Umbilical cord (tissue), 2 donors: ENCODE measurements at places on chromosomes 11 and 22. TPM values are rescaled to one million over a fixed set of nuclear protein-coding genes. Genes with fewer than 3 reads are reported as not detected.

The GSC2 gene
- total RNA-seq = not detected

DNA sequence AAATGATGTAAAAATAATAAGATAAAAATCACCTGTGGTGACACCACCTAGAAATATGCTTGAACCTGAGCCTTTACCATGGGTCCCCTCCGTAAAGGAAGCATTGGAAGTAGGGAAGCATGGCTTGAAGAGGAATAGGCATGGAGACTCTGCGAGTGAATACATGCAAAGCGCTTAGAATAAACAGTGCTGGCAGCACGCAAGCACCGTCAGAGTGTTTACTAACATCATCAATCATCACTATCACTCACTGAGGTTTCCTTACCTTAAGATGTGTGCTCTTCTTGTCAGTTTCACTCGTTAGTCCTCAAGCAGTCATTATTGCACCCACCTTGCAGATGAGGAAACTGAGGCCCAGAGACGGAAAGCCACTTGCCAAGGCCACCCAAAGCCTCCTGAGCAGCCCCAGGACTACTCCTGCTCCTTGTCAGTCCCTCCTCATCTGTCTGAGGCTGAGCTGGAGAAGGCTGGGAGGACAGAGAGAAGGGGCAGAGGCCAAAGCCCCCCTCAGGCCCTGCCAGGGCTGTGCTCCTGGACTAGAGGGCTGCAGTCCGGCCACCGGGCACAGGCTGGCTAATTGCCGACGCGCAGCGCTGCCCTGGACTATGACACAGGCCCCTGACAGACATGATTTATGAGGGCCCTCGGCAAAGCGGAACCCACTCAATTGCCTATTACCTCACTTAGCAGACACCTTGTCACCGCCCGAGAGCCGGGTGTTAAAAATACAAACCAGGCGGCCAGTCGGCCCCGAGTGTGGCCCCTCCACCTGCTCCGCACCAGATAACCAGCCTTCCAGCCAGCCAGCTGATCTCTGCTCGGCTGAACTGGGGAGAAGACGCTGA, 168.9 kb downstream of the MN1 start:
- no peak for DNase-seq

The PSMA1 gene
- total RNA-seq = 118 TPM

DNA sequence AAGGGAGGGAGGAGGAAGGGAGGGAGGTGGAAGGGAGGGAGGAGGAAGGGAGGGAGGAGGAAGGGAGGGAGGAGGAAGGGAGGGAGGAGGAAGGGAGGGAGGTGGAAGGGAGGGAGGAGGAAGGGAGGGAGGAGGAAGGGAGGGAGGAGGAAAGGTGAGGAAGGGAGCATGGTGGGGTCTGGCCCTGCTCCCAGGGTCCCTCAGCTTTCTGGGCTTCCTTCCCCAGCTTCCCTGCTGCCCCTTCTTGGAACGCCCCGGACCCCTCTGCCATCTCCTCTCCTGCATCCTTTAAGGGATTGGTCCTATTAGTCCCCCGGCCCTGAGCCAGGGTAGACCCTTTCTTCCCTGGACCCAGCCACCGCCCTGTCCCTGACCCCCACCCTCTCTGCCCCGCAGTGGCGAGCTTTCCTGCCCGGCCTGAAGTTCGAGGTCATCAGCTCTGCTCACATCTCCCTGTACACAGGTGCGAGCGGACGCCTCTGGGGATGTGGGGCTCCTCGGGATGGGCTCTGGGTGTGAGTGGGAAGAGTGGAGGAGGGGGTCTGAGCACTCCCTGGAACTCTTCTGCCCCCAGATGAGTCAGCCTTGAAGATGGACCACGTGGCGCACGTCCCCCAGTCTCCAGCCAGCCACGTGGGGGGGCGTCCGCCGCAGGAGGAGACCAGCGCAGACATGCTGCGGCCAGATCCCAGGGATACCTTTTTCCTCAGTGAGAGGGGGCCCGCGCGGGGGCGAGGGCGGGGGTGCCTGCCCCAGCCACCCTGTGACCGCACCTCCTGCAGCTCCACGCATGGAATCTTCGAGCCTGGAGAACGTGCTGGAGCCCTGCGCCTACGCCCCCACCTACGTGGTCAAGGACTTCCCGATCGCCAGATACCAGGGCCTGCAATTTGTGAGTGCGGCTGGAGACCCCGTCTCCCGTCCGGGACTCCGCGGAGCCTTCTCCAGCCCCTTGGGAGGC, 6.0 kb downstream of the B4GALNT4 start:
- DNase-seq = no peak

DNA sequence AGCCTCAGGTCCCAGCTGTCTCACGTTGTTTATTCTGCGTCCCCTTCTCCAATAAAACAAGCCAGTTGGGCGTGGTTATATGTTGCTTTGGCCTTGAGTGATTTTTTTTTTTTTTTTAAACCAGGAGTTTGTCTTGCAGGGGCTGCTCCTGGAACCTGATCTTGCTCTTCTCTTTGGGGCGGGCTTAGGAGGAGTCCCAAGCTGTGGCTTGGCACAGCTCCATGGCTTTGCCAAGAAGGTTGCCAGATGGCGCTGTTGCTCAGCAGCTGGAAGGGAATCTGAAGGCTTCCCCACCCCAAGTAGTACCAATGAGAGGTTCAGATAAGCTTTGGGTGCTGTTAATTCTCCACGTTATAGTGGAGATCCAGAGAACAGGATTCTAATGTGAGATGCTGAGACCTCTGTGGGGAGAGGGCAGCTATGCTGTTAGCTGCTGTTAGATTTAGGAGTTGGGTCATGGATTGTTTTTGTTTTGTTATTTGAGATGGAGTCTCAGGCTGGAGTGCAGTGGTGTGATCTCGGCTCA, 2.0 kb upstream of the FERMT3 start:
- peak; percentile 93 for DNase-seq

The OR52L1 gene
- 3.4 TPM for total RNA-seq

- no peak for DNase-seq
Measured at GRCh38 chr11:71437879-71438278, 10.3 kb downstream of the DHCR7 start.

The CD3E gene
- not detected for total RNA-seq

The PAX6 gene
- 5.5 TPM for total RNA-seq

GRCh38 chr11:92845805-92846204, 123.6 kb upstream of the MTNR1B start:
- peak; percentile 82 for DNase-seq

GRCh38 chr11:1749395-1750351, 722 bp downstream of the IFITM10 start:
- DNase-seq = no peak

The TRIM66 gene
- total RNA-seq = 12.3 TPM

DNA sequence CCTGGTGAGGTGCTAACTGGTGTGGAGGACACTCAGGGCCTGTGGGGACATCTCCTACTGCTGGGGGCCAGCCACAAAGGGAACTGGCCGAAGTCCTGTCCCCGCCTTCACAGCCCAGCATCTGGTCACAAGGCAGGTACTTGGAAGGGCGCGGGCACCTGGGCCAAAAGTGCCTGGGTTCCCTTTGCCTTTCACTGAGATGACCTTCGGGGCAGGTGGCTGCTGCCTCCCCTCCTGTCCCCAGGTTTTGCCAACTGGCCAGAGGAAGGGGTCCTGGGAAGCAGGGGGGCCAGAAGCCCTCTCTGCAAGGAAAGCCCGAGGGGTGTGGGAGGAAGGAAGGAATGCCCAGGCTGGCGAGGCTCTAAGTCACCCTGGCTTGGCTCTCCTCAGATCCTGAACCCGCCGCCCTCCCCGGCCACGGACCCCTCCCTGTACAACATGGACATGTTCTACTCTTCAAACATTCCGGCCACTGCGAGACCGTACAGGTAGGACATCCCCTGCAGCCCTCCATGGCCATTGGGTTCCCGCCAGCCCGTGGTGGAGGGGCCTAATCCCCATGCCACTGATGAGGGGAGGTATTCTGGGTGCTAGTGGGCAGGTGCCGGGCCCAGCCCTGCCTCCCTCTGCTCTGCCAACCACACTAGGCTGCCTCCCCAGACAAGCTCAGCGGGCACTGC, 14.4 kb upstream of the PPP6R3 start:
- no peak for DNase-seq

The PTPRCAP gene
- 9.9 TPM for total RNA-seq

DNA sequence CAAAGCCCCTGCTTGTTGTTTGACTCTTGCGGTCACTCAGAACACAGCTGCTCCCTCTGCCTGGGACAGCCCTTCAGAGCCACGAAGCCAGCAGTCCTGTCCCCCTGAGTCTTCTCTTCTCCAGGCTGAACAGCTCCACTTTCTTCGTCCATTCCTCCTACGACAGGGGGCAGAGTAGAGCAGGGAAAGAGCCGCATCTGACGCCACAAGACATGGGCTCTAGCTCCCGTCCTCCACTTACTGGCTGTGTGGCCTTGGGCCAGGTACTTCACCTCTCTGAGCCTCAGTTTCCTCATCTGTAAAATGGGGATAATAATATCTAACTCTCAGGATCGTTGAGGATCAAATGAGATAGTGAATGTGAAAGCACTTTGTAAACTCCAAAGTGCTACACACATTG, 29.9 kb downstream of the CHRDL2 start:
- DNase-seq = no peak

The TSSK2 gene
- total RNA-seq = 1.4 TPM

GRCh38 chr11:130531061-130531460, 82.6 kb downstream of the ADAMTS15 start:
- DNase-seq = no peak

DNA sequence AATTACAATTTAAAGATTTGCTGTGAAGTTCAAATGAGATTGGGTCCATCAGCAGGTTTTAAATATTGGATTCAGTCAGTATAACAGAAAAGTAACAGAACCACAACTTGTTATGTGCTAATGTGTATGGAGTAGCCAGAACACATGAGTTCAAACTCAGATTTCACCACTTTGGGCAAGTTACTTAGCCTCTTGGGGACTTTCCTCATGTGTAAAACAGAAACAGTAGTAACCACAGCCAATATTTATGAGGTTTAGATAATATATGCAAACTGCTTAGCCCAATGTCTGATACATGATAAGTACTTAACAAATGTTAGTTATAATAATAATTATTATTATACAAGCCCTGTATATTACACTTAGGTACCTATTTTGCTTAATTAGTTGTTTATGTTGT, 21.8 kb upstream of the SLC5A12 start:
- DNase-seq = no peak

- no peak for DNase-seq
Measured at GRCh38 chr22:20624161-20624616, 116.8 kb downstream of the MED15 start.

- peak; percentile 98 for DNase-seq
Measured at GRCh38 chr22:35914665-35915476, 113.8 kb downstream of the RBFOX2 start.

GRCh38 chr11:33753304-33753967, 17.2 kb upstream of the CD59 start:
- peak; percentile 22 for DNase-seq

The OR6A2 gene
- total RNA-seq = 1.9 TPM

DNA sequence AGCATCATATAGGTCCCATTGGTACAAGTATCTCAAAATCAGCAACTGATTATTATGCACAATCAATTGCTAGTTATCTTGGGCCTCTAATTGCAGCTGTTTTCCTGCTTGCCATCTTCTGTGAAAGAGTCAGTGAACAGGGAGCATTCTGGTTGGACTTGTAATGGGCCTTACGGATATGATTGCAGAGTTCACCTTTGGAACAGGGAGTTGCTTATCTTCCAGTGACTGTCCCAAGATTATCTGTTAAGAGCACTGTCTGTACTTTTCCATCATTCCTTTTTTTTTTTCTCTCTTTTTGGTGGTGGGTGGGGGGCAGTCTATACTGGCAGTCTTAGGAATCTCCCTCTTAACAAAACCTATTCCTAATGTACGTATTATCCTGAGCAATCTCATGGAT, 17.8 kb downstream of the OR8G5 start:
- DNase-seq = no peak

- DNase-seq = no peak
Measured at GRCh38 chr22:43849731-43850130, 12.6 kb downstream of the SULT4A1 start.

- DNase-seq = no peak
Measured at GRCh38 chr11:134313379-134313778, 18.4 kb upstream of the GLB1L2 start.

DNA sequence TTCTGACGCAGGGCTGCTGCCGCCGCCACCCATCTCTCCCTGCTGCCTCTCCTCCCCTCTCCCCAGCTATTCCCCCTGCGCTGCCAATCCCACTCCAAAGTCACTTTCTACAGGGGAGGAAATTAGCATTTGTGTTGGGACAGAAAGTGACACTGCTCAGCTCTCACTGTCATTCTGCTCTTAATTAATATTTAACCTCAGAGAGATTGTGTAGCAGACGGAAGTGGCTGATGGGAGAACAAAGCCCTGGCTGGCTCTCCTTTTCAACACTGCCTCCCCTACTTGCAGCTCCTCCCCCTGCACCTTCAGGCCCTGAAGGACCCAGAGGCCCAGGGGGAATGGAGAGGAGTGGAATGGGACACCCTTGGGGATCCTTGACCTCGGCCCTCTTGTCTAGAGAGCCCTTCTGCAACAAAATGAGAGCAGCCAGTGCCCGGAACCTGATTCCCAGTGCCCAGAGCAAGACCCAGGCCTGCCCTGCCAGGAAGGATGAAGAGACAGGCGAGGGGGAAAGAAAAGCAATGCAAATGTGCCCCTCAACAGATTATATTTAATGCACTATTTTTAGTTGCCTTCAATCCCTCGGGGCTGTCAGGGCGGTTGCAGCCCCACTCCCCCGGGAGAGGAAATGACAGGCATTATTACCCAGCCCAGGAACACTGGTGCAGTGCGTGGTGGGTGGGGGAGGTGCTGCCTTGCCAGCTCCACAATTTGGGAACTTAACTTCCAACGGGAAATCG, 14.6 kb upstream of the NRGN start:
- DNase-seq = no peak

DNA sequence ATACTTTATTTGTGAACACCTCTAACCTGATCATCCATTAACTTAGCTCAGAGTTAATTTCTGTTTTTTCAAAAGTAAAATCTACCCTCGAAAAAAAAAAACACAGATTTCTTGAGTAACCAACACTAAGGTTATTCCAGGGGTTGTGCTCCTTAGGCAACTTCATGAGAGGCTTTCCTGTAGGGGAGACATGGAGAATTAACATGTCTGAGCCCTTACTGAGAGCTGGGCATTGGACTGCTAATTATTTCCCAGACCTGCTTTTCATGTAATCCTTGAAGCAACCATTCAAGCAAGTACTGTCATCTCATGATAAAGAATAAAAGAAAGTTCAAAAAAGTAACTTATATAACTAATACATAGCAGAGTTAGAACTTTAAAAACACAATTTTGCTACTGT, 13.5 kb upstream of the UPB1 start:
- no peak for DNase-seq

The ANO5 gene
- total RNA-seq = 2.6 TPM

- no peak for DNase-seq
Measured at GRCh38 chr22:40421082-40421350, 50.6 kb downstream of the SGSM3 start.

The PACSIN3 gene
- 23.4 TPM for total RNA-seq

DNA sequence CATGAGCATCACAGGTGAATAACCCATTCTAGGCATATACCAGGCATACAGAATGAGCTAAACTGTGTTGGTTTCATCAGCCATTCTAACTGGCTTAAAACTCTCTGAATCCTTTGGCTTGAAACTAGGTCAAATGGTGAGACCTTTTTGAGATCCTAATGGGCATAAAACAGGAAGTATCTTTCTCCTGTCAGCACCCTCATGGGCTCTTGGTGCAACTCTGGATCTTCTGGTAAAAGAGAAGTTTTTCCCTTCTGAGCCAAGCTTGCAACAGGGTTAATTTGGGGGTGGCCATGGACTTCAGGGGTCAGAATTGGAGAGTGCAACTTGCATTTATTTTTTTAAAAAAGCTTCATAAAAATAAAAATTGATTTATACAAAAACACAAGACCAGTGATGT, 67.9 kb upstream of the GRAMD1B start:
- DNase-seq = no peak
